ENCODE measurements at places on chromosomes 4 and X. TPM values are rescaled to one million over a fixed set of nuclear protein-coding genes. Genes with fewer than 3 reads are reported as not detected.

The RAB9A gene
- total RNA-seq, result 20.3 TPM

The CAPN6 gene
- total RNA-seq, result not detected

The BTC gene
- not detected for total RNA-seq

The ATOH1 gene
- not detected for total RNA-seq

The RTL3 gene
- total RNA-seq, result 0.14 TPM

The COX7B2 gene
- total RNA-seq, result not detected

The CCSER1 gene
- total RNA-seq, result 0.16 TPM

The CENPVL3 gene
- total RNA-seq, result not detected

The JADE3 gene
- 0.47 TPM for total RNA-seq

The GPRASP1 gene
- 1.7 TPM for total RNA-seq

The TRO gene
- total RNA-seq, result 3.2 TPM

The KLF8 gene
- 3.4 TPM for total RNA-seq

The ADAD1 gene
- total RNA-seq, result not detected

The PPEF1 gene
- total RNA-seq, result not detected

The USP17L26 gene
- not detected for total RNA-seq

The FATE1 gene
- not detected for total RNA-seq

The MSL3 gene
- 49.9 TPM for total RNA-seq

The CYBB gene
- not detected for total RNA-seq
